HFFc6 (cell line): ENCODE measurements at places on chromosomes 5 and 9. TPM values are rescaled to one million over a fixed set of nuclear protein-coding genes. Genes with fewer than 3 reads are reported as not detected.
A peak's percentile ranks its signal among the peaks of the same experiment; 100 is the strongest.

DNA sequence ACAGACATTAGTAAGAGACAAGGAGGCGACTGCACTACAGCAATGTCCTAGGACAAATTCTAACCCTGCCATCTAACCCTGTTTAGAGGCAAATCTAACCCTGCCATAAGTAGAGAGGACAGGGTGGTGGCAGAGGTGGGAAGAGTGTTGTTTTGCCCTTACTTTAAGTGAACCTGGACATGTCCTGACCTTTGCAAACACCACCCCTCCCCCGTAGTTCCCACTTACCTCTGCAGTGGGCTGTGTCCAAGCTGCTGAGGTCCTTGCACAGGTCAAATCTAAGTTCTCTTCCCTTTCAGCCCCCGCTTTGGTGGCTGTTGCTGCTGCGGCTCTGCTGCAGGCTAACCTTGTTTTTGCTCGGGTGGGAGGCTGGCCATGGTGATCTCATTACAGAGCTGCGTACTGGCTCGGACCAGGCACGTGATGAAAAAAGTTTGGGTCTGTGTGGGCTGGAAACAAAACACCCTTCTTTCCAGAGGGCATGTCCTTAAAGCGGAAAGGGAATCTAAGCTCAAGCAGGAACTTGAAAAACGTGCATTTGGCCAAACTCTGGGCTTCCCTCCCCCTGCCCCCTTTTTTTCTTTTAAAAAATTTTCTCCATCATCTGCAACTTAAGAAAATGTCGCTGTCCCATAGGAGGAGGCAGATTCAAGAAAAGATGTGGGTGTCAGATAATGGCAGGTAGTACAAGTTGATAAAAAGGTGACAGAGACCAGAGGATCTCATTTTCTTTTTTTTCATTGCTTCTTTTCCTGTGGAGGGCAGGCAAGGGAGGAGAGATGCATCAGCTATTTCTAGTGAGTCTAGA, at the start of gene FAXDC2:
TSS of gene FAXDC2 (minus strand) at position 349 of the 808 bp plus-strand sequence. CDS start 12,425 bp downstream, outside the sequence.
- H3K4me1 ChIP-seq, result peaks cover 23% of the 10 kb centered on the region
- H3K27ac ChIP-seq, result peak within 1 kb of the TSS; percentile 86
- peak; percentile 77 for DNase-seq
- H3K27me3 ChIP-seq, result peaks cover 4% of the 10 kb centered on the region; the same call in 1 of the 2 replicates

- peaks cover 43% of the 10 kb centered on the region for H3K27me3 ChIP-seq
- H3K36me3 ChIP-seq, result no peaks in the 10 kb centered on the region
- H3K4me1 ChIP-seq, result no peaks in the 10 kb centered on the region
- H3K4me3 ChIP-seq, result no peak overlapping the region
- no peak for DNase-seq
Observed at GRCh38 chr5:133843911-133844310, 124.5 kb downstream of the C5orf15 start.

DNA sequence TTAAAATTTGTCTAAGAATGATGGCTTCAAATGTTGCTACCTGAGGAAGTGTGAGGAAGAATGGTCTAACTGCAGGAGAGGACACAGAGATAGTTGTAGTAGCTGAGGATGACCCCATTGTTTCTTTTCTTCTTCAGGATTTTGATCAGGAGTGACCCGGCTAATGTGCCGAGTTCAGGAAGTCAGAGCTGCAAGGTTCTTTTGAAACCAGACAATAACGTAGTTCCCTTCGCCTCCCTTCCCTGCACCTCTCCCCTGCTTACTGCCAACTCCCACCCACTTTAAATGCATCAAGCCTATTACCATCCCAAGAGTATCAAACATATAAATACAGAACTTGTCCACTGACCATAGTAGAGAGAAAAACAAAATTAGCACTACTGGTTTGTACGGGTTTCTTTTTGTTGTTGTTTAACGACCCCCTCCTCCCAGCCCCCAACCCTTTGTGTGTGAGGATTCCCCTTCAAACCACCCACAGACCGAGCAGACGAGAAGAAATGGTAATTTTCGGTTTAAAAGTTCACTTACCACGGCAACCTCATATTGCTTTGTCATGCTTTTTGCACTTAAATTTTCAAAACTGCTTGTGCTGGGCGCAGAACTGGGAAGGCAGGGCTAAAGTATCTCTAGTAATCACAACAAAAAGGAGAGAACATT, 23.5 kb upstream of the ELAVL2 start:
- H3K4me3 ChIP-seq, result no peak overlapping the region
- peaks cover 4% of the 10 kb centered on the region; the same call in 1 of the 2 replicates for H3K27me3 ChIP-seq
- no peaks in the 10 kb centered on the region for H3K4me1 ChIP-seq
- no peak for DNase-seq
- H3K36me3 ChIP-seq, result peaks cover 5% of the 10 kb centered on the region
- no peak overlapping the region for H3K27ac ChIP-seq

DNA sequence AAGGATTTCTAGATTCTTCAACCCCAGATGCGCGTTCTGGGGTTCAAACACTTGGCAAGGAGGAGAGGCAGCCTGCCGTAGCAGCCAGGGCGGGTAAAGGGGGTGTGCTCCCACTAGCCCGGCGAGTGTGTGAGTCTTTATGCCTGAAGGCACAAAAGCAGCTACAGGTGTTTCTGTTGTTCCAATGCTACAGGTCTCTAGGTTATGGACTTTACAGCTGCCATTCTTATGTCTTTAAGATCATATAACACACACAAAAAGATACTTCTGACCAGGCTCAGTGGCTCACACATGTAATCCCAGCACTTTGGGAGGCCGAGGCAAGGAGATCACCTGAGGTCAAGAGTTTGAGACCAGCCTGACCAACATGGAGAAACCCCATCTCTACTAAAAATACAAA, 133.6 kb upstream of the RETREG1 start:
- H3K27me3 ChIP-seq, result peaks cover 9% of the 10 kb centered on the region; the same call in 1 of the 2 replicates
- peaks cover 11% of the 10 kb centered on the region for H3K36me3 ChIP-seq
- no peak overlapping the region for H3K27ac ChIP-seq
- no peak for DNase-seq
- H3K4me3 ChIP-seq, result no peak overlapping the region

GRCh38 chr9:18947892-18948339, 85.1 kb downstream of the SAXO1 start:
- DNase-seq, result no peak
- no peaks in the 10 kb centered on the region for H3K4me1 ChIP-seq
- H3K27ac ChIP-seq, result no peak overlapping the region
- no peaks in the 10 kb centered on the region for H3K36me3 ChIP-seq

DNA sequence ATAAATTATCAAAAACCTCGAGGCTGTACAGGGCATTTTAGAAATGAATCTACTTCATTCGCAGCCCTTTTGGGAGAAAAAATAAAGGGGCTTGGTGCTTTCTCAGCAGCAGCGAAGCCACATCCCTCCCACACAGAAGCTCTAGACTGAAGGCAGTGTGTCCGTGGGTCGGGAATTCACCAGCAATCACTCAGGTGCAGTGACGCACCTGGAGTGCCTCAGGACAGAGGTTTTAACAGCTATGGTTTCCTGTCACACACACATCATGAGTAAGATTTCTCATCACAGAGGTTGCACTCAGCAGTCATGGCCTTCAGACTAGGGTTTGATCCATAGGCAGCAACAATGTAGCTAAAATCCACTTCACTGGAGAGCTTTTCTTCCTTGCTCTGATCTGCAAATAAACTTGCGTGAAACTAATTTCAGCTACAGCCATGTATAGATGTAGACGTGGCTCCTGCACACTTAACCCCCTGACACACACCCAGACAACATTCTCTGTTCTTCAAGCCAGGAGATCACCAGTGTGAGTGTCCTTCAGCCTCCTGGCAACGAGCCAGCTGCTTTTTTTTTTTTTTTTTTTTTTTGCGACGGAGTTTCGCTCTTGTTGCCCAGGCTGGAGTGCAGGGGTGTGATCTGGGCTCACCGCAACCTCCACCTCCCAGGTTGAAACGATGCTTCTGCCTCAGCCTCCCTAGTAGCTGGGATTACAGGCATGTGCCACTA, 34.8 kb downstream of the DYNC2I2 start:
- H3K27me3 ChIP-seq, result peaks cover 30% of the 10 kb centered on the region
- H3K36me3 ChIP-seq, result peaks cover 43% of the 10 kb centered on the region
- H3K4me3 ChIP-seq, result no peak overlapping the region
- no peak for DNase-seq
- no peak overlapping the region for H3K27ac ChIP-seq
- no peaks in the 10 kb centered on the region for H3K4me1 ChIP-seq

DNA sequence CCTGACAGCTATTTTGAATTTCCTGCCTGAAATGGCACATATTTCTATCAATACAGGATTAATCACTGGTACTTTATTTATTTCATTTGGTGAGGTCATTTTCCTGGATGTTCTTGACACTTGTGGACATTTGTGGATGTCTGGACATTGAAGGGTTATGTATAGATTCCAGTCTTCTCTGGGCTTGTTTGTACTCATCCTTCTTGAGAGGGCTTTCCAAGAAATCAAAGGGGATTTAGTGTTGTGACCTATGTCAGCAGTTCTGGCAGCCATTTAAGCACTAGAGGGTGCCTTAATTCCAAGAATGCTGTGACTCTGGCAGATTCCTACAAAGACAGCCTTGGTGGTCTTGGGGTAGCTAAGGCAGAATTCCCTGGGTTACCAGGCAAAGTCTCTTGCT, 259.7 kb downstream of the CSNK1G3 start:
- no peaks in the 10 kb centered on the region for H3K27me3 ChIP-seq
- H3K4me3 ChIP-seq, result no peak overlapping the region
- H3K27ac ChIP-seq, result no peak overlapping the region
- peaks cover 14% of the 10 kb centered on the region for H3K36me3 ChIP-seq
- H3K4me1 ChIP-seq, result peaks cover 11% of the 10 kb centered on the region
- DNase-seq, result no peak

- peaks cover 44% of the 10 kb centered on the region for H3K27me3 ChIP-seq
- no peaks in the 10 kb centered on the region for H3K4me1 ChIP-seq
- H3K4me3 ChIP-seq, result no peak overlapping the region
- no peak for DNase-seq
- H3K27ac ChIP-seq, result no peak overlapping the region
Observed at GRCh38 chr9:126295082-126295477, 31.5 kb upstream of the MVB12B start.

GRCh38 chr5:44199408-44199807, 189.8 kb downstream of the FGF10 start:
- no peak overlapping the region for H3K4me3 ChIP-seq
- H3K27ac ChIP-seq, result no peak overlapping the region
- H3K36me3 ChIP-seq, result no peaks in the 10 kb centered on the region; the same call in 1 of the 2 replicates
- DNase-seq, result no peak

DNA sequence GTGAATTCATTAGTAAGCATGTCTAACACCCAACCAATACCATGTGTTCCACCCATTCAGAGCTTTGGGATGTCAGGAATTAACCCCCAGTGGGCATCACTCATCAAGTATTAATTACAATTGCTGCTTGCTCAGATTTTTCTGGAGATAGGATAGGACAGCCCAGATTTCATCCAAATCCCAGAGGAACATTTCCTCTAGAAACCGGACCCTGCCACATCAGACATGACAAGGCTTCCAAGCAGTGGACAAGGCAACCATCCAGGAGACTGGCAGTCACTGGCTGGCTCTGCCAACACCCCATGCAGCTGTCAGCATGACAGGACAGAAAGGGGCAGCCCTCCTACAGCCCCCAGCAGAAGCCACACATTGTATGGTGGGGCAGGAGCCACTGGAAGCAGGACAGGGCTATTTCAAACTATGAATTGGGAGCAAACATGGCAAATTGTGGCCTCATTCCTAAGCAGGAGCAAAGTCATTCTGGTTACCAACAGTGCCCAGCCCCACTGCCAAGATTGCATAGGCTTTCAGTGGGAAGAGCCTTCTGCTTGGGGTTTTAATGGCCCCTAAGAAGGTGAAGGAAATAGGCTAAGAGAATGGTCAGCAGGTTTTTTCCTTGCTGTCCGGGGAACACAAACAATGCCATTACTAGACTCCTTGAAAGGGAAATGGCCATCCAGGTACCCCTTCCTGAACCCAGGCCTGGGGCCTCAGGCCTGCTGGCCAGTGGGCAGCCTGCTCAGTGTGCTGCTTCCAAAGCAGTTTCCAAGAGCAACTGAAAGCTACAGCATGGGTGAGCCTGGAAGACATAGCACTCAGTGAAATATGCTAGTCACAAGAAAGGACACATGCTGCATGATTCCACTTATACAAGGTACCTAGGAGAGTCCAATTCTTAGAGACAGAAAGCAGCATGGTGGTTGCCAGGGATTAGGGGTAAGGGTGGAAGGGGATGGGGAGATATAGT, 294.7 kb upstream of the SLC30A5 start:
- no peak overlapping the region for H3K4me3 ChIP-seq
- no peak for DNase-seq
- H3K4me1 ChIP-seq, result no peaks in the 10 kb centered on the region

DNA sequence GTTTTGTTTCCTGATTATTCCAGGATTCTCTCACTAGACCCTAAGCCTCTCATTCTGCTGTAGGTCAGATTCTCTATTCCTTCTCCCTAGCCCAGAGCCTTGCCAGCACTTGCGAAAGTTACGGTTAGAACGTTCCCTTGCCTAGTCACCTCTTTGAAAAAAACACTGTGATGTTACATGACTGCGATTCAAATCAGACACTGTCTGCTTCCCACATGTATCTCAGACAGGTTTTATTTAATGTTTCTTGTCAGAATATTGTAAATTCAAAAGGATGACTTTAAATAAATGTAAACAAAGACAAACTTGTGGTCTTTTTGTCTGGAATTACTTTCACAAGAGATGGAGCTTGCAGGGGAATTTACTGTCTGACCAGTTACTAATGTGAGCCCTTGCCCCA, 116.5 kb upstream of the OTULINL start:
- H3K27ac ChIP-seq, result peak overlapping the region; percentile 71
- no peak for DNase-seq
- peak overlapping the region; percentile 62; the same call in 1 of the 2 replicates for H3K4me3 ChIP-seq
- peaks cover 76% of the 10 kb centered on the region for H3K4me1 ChIP-seq

DNA sequence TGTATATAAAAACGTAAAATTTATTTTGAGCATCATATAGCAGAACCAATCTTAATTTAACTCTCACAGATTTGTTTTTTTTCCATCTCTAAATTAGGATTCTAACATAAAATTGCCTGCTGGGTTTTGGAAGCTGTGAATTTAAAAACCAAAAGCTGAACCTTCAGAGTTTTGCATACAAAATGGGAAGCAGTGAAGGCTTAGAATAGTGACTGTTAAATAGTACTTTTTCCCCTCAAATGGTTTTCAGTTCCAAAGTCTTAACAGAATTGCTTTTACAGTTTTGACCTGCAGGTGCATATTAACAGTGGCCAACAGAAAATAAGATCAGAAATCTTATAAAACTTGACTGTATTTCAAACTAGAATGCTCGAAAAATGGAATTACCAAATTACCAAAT, 55.1 kb upstream of the LVRN start:
- no peak for DNase-seq
- no peak overlapping the region for H3K27ac ChIP-seq
- H3K4me1 ChIP-seq, result no peaks in the 10 kb centered on the region

Gene CCNI2
- total RNA-seq, result not detected in 2 replicates

Gene HACD4
- 2.8 and 3.2 TPM in 2 replicates for total RNA-seq

Gene PCDHB9
- 1.7 to 3.0 TPM (median 2.3 TPM) in 3 replicates for total RNA-seq

Gene MEF2C
- total RNA-seq, result 3.6 to 6.2 TPM (median 5.4 TPM) in 3 replicates

Gene RFESD
- total RNA-seq, result 1.3 and 2.5 TPM in 2 replicates

Gene CD274
- total RNA-seq, result 11.8 and 12.1 TPM in 2 replicates

Gene LRRC19
- not detected in 3 replicates for total RNA-seq

Gene TMEM174
- total RNA-seq, result not detected in 3 replicates

Gene ISL1
- 0.62 to 4.8 TPM (median 3.9 TPM) in 3 replicates for total RNA-seq

Gene LECT2
- total RNA-seq, result not detected in 3 replicates

Gene NUTM2G
- total RNA-seq, result not detected in 3 replicates
